ENCODE measurements at places on chromosomes 4 and X. TPM values are rescaled to one million over a fixed set of nuclear protein-coding genes. Genes with fewer than 3 reads are reported as not detected.

DNA sequence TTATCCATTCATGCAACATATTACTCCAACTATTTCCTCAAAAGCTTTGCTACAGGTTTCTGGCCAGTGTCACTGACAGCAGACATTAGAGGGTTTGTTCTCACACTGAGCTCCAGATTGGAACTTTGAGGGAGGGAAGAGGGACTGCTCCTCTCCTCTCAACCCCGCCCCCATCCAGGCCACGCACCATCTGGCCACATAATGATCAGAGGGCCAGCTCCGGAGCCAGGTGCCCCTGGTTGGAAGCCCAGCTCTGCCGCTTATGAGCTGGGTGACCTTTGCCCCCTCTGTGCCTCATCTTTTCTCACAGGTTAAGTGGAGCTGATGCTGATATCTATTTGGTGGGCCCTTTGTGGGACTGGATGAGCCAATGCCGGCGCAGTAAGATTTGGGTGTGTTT, 55.8 kb downstream of the C4orf50 start:
- DNase-seq, result no peak

- peak; percentile 38 for DNase-seq
These were observed 1027.3 kb downstream of the PCDH18 start for GRCh38 chr4:136505020-136505419.

DNA sequence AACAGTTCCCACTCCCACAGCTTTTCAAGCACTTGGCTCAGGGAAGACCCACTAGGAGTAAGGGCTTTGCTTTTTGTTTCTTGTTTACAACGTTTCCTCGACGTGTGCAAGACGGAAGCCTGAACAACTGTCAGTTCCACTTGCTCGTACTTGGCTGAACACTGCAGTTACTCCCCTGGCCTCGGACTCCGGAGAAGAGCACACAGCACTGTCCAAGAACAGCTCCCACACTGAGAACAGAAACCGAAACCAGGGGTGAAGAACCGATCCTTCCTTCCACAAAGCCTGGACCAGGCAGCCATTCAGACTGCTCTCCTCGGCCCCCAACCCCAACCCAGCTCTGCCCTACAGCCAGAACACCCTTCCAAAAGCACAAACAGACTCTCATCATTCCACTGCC, 25.5 kb downstream of the IRF2 start:
- DNase-seq, result no peak

DNA sequence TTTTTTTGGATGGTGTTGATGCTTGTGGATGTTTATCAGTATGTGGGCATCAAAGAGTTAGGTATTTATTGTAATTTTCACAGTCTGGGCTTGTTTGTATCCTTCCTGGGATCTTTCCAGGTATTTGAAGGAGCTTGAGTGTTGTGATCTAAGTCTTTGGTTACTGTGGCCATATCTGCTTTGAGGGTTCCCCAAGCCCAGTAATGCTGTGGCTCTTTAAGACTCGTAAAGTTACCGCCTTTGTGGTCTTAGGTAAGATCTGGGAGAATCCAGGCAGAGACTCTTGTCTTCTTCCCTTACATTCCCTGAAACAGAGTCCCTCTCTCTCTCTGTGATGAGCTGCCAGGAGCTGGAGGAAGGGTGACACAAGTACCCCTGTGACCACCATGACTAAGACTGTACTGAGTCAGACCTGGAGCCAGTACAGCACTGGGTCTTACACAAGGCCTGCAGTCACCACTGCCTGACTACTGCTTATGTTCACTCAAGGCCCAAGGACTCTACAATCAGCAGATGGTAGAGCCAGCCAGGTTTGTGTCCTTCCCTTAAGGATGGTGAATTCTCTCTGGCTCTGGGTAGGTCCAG, 62.2 kb downstream of the FMR1NB start:
- DNase-seq, result peak; percentile 41

DNA sequence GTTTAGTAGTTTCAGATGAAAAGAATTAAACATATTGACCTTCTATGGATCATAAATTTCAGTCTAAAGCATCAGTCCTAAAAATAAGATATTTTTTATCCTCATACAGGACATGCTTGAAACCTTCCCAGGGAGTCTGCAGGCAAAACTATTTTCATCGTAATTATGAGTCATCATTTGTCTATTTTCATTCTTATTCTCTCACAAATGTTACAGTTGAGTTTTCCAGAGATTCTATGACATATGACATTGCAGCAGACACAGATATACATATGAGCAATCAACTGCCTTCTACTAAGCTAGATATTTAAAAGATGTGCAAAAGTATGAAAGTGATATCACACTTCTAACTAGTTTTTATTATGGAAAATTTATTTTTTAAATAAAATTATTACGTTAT, 398.0 kb downstream of the MAGEB5 start:
- DNase-seq, result no peak

- peak; percentile 98 for DNase-seq
These were observed at the start of gene TMEM154 for GRCh38 chr4:152679414-152680281. Gene TMEM154 (minus strand): TSS chr4:152679997. CDS start chr4:152679933, 64 bp downstream.

GRCh38 chrX:153469811-153470410, 465 bp downstream of the HAUS7 start:
- peak; percentile 8 for DNase-seq

GRCh38 chrX:48541140-48541814, 1.8 kb downstream of the TBC1D25 start:
- no peak for DNase-seq

DNA sequence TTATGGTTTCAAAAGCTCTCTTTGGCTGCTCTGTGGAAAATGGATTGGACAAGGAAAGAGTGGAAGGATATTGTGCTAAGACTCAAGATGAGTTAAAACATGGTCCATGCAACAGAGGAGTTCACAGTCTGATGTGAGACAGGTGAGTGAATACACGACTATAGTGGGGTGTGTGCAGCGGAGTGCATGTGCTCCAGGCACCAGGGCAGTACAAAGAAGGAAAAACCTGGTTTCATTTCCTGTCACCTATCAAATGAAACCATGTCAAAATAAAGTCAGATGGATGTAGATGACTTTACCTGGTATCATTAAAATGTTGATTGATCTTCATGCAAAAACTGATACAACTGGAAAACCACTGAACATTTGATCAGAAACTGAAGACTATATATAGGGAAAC, 241.0 kb upstream of the RASGEF1B start:
- no peak for DNase-seq

GRCh38 chr4:149555146-149555545, 260.5 kb downstream of the IQCM start:
- peak; percentile 60 for DNase-seq

- DNase-seq, result no peak
These were observed 891 bp downstream of the XK start for GRCh38 chrX:37686369-37686995.

GRCh38 chrX:82723806-82724205, 784.3 kb upstream of the POU3F4 start:
- no peak for DNase-seq

- DNase-seq, result no peak
These were observed 87.8 kb downstream of the SMIM20 start for GRCh38 chr4:26001816-26002215.

MAEA gene
- 44.8 TPM for total RNA-seq

SPINK2 gene
- total RNA-seq, result not detected

PRKG2 gene
- 7.0 TPM for total RNA-seq

WDR17 gene
- 0.13 TPM for total RNA-seq

LRAT gene
- 12.4 TPM for total RNA-seq

FRMD7 gene
- not detected for total RNA-seq
